Mesenteric fat pad (tissue), 1 donor: ENCODE measurements at places on chromosomes 16 and 17. TPM values are rescaled to one million over a fixed set of nuclear protein-coding genes. Genes with fewer than 3 reads are reported as not detected.
A peak's percentile ranks its signal among the peaks of the same experiment; 100 is the strongest.

DNA sequence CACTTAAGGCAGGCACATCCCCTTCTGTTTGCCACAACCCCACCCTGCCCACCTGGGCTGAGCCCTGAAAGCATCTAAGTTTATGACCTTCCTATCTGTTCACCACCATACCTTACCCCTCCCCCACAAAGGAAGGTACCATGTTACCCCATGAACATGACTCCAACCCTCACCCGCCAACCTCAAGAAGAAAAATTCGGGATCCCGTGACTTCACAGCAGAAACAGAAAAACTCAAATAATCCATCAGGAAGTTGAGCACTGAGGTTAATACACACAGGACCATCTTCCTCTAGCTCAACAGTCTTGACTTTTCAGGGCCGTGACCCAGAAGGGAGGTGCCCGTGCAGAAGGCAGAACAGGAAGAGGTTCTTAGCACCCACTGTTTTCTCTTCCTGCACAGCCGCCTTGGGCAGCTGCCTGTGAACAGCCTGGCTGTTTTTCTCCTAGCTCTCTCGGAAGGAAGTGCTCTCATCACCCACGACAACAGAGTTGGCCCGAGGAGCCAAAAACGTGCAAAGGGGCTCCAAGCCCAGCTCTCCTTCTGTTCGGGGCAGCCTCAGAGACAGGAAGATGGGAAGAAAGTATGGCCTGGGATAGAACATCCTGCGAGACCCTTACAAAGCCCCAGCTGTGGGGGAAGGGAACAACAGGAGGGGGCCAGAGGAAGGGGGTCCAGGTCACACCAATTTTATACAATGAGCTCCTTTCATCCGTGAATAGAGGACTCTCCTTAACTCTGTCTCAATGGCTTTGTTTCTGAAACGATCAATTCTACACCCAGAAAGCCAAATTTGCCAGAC lies 101.1 kb downstream of the XYLT1 start:
- DNase-seq: no peak

Gene SLC47A2
- total RNA-seq: not detected

Gene IRF8
- 112 TPM for total RNA-seq

GRCh38 chr17:29357232-29357631 lies 32.9 kb upstream of the TAOK1 start:
- DNase-seq: no peak

GRCh38 chr16:66471716-66472393 lies 44.8 kb downstream of the BEAN1 start:
- DNase-seq: peak; percentile 82

GRCh38 chr16:27315333-27316037 lies 1.7 kb downstream of the IL4R start:
- peak; percentile 91 for DNase-seq

DNA sequence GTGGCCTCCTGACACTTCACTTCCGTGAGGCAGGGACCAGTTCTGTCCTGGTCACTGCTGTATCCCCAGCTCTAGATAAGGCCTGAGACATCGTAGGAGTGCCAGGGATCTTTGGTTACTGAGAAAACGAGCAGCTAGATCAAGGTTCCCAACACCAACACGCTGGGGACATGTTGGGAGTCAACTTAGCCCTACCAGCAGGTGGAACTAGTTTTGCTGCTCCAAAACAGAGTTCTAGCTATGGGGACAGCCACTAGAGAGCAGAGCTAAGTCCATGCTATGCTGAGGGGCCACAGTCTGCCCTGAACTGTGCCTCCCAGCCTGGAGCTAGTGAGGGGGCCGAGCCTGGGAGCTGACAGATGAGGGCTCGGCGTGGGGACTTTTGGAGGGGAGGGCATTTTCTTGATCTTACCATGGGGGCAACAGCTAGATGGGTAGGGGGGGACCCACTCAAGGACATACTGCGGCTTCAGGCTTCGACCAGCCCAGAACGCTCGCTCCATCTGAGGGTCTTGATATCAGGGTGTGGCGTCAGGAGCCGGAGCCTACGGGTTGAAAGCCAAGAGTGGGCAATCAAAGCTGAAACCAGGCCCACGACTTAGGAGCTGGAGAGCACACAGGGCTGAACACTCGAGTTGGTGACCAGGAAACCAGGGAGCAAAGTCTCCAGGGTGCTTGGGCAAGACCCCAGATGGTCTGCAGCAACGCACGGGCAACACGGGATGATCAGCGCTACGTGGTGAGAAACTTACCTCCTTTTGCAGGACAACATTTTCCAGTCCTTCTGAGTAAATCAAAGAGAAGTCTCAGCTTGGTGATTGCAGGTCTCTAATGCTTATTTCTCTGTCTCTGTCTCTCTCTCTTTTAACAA lies 13.4 kb downstream of the SNX20 start:
- no peak for DNase-seq

Gene ZG16
- not detected for total RNA-seq

Gene SLC22A31
- 0.35 TPM for total RNA-seq

Gene TBC1D3G
- not detected for total RNA-seq
